ENCODE measurements at places on chromosomes 4 and X. TPM values are rescaled to one million over a fixed set of nuclear protein-coding genes. Genes with fewer than 3 reads are reported as not detected.

FAM184B gene
- total RNA-seq = 0.89 TPM

RTL3 gene
- total RNA-seq = not detected

GPR173 gene
- total RNA-seq = 6.4 TPM

C1QTNF7 gene
- 0.21 TPM for total RNA-seq

GRCh38 chrX:134548257-134549201 is 88.6 kb downstream of the HPRT1 start:
- ATAC-seq = no peak

DNA sequence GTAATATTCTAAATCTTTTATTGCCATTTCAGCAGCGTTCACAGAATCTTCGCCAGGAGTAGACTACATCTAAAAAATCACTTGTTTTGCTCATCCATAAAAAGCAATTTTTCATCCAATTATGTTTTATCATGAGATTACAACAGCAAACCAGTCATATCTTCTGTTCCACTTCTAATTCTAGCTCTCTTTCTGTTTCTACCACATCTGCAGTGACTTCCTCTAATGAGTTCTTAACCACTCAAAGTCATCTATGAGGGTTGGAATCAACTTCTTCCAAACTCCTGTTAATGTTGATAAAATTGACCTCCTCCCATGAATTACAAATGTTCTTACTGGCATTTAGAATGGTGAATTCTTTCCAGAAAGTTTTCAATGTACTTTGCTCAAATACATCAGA is 174.4 kb upstream of the BRWD3 start:
- no peak for ATAC-seq

DNA sequence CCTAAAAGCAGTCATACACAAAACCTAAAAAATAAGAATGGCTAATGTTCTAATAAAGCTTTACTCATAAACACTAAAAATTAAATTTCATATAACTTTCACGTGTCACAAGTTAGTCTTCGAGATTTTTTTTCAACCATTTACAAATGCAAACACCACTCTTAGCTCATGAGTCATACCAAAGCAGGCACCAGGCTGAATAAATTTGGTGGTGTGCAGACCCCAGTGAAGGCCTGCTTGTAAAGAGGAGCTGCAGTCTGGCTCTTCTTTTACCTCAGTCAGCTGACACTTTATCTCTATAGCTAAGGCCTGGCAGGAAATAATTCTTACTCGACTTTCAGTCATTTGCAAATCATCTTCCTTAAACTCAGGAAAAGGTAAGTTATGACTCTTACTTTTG is 37.4 kb downstream of the CLOCK start:
- ATAC-seq = no peak

DNA sequence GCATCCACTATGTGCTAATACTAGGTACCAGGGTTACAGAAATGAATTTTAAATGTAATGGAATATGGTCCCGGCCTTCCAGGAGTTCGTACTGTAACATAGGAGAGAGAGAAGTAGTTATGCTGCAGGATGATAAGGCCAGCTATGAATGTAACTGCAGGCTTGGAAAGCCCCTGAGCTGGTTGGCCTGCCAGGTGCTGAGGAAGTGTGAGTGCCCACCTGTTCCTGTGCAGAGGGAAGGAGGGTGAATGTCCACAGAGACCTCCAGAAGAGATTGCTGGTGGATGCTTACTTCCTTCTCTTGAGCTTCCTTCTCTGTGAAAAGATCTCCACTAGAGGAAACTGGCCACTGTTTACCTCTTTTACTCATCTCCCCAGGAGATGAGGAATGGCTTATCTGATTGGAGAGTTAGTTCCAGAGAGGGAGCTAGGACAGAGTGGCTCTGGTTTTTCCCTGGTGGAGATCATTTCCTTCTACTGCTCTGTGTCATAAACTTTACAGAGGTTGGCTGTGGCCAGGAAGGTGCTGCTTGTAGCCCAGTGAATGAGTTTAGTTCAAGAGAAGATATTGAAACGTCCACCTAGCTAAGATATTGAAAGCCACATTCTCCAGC is 114.0 kb upstream of the LNX1 start:
- ATAC-seq = no peak

DNA sequence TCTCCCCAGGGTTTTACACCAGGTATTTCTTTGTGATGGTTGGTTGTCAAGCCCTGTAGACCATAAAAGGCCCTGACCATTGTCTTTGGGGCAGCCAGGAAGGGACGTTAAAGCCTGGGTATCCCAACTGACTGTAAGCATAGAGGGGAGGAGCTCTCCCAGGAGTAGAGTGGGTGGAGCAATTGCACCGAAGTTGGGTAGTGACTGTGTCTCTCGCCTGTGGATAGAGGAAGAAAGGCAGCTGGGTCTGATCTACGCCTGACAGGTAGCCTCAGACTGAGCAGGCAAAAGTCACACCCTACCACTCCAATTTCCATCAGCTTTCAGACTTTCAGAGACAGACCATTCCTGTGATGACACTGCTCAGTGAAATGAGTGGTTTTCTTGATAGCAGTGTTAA is 123.3 kb downstream of the KLHL8 start:
- ATAC-seq = no peak

DNA sequence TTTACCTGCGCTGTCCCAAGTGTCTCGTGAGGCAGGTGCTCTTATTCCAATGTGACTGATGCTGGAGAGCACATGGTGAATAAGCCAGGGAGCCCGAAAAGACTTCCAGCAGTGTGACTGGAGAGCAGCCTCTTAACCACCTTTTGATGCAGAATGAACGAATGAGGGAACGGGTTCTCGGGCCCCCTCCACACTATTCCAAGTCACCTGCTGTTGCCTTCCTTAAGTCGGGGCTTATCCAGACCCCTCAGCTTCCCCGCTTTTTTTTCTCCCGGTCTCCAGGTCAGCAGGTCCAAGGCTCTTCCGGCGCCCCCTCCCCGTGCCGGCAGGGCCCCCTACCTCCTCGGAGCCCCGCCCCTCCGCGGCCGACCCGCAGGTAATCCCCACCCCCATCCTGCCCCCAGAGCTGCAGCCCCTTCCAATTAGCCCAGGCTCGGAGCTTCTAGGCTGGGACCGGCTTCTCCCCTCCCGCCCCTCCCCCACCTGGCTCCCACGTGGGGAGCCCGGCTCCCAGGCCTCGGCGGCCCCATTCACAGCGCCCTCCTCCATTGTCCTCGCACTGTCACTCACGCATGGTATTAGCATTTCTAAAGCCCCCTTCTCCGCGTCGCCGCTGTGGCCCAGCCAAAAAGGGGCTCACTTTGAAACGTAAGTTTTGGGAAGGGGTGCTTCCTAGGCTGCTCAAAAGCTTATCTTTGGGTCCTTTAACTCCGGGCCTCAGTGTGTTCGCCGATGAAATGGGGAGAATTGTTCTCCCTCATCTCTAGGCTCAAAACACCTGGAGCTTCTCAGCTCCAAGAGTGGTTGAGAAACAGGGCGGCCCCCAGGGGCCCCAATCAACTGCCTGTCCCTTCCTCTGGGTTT is 56.2 kb upstream of the PJA1 start:
- ATAC-seq = no peak

DNA sequence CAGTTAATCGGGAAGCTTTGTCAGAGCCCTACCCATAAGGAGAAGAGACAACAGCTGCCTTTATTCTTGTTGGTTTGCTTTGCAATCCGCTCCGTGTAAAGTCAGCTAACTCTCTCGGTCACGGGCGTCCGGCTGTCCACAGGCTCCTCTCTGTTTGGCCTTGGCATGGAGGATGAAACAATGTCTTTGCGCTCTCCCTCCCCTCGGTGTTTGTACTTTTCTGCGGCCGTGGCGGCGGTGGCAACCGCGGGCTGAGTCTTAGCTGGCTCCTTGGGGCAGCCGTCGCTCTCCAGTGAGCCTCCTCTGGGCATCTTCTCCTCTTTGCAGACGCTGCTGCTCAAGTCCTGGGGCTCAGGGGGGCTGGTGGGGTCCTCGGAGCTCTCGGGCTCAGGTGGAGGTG is 10.6 kb upstream of the IRAK1 start:
- no peak for ATAC-seq

TEX13D gene
- total RNA-seq = 1.2 TPM

Measured in motor neuron (in vitro differentiated cells).